Urinary bladder (tissue), 4 donors: ENCODE measurements at places on chromosomes 11 and 22. TPM values are rescaled to one million over a fixed set of nuclear protein-coding genes. Genes with fewer than 3 reads are reported as not detected.
A peak's percentile ranks its signal among the peaks of the same experiment; 100 is the strongest.

Gene APOA4
- 0.06 TPM for polyA plus RNA-seq

GRCh38 chr11:106733635-106734034, 284.6 kb downstream of the GUCY1A2 start:
- no peak for DNase-seq

GRCh38 chr11:19777377-19778102, 64.9 kb downstream of the NAV2 start:
- DNase-seq, result no peak

- DNase-seq, result peak; percentile 48
These were observed 3.9 kb downstream of the SH3BP1 start for GRCh38 chr22:37643225-37643847.

GRCh38 chr22:21684492-21685163, 18.8 kb downstream of the PPIL2 start:
- DNase-seq, result no peak
